ENCODE measurements at places on chromosomes 7 and 10.

- DNase-seq, result no peak
These were observed 103.1 kb downstream of the PAXIP1 start for GRCh38 chr7:154899862-154900261.

GRCh38 chr10:132811891-132812481 is 26.0 kb upstream of the NKX6-2 start:
- no peak for DNase-seq

- no peak for DNase-seq
These were observed 40.9 kb upstream of the KLF6 start for GRCh38 chr10:3825862-3826351.

GRCh38 chr7:86928308-86928707 is 131.1 kb downstream of the ELAPOR2 start:
- DNase-seq, result no peak

GRCh38 chr7:8434290-8435002 is 1.0 kb downstream of the NXPH1 start:
- DNase-seq, result no peak

DNA sequence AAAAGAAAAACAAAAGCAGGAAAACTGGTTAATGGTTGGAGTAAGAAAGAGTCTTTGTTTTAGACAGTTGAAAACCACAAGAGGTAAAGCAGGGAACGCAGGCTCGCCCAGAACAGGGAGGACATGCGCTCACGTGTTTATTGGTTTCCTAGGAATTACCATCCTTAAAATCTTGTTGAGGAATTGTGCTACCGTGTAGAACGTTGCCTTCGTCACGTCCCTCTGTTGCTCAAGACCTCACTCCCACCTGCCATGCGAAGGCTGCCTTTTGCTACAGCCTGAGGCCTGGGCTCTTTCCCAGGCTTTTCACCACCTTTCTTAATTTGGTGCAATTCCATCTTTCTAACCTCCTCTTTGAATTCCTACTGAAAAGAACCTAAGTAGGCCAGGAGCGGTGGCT is 61.6 kb upstream of the CAMK1D start:
- no peak for DNase-seq

- DNase-seq, result no peak
These were observed 47.2 kb downstream of the CAV1 start for GRCh38 chr7:116572036-116572435.
